NCI-H1436 (cell line): ENCODE measurements at places on chromosomes 3 and 15.

DNA sequence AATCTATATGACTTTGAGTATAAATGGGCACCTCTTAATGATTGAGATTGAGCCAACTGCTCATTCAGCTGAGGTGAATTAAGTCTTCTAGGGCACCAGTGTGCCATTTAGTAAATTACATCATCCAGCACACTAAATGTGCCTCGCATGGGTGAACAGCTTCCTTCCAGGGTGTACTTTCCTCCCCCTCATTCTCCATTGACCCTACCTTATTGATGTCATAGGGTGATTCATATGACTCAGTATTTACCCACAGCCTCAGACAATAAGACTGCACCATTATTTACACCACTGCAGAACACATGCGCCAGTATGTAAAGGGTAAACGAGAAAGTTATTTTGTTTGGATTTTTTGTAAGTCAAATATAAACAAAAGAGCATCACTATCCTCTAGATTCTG, 185.2 kb upstream of the ARL6 start:
- DNase-seq: peak; percentile 92

- no peak for DNase-seq
Observed at GRCh38 chr3:94522488-94522887, 459.6 kb downstream of the NSUN3 start.

GRCh38 chr3:42701371-42702065, 1.1 kb downstream of the HHATL start:
- DNase-seq: no peak

GRCh38 chr3:123105201-123106189, 38.7 kb downstream of the PDIA5 start:
- no peak for DNase-seq

DNA sequence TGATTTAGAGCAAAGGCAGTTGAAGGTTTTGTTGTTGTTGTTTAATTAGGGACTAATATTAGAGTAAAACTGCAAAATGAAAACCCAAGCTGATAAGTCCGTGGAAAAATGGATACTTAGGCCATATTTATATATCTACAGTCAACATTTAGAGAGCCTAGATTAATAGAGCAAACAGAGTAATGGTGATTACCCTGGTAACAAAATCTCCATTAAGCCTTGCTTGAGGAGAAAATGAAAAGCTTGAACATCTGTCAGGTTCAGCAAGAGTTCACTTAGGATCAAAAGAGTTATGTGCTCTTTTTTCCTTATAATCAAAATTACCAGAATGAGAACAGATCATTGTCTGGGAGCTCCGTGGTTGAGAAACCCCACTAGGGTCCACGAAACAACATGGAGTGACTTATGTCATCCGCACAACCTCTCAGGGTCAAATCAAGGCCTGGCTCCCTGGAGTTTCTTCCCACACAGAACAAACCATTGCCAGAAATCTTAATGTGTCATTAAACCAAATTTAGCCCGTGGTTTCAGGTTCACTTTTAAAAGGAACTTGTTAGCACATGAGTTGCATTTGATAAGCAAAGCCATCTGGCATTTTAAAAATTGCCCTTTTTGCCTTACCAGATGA, 381.2 kb downstream of the GABRB3 start:
- no peak for DNase-seq

- DNase-seq: no peak
Observed at GRCh38 chr15:52308446-52309153, 13.0 kb upstream of the MYO5C start.

GRCh38 chr3:71441217-71441924, 142.2 kb downstream of the FOXP1 start:
- DNase-seq: no peak

GRCh38 chr3:56918111-56918568, 116.4 kb upstream of the ARHGEF3 start:
- no peak for DNase-seq

- DNase-seq: no peak
Observed at GRCh38 chr3:146750196-146750595, 145.1 kb upstream of the PLSCR5 start.

DNA sequence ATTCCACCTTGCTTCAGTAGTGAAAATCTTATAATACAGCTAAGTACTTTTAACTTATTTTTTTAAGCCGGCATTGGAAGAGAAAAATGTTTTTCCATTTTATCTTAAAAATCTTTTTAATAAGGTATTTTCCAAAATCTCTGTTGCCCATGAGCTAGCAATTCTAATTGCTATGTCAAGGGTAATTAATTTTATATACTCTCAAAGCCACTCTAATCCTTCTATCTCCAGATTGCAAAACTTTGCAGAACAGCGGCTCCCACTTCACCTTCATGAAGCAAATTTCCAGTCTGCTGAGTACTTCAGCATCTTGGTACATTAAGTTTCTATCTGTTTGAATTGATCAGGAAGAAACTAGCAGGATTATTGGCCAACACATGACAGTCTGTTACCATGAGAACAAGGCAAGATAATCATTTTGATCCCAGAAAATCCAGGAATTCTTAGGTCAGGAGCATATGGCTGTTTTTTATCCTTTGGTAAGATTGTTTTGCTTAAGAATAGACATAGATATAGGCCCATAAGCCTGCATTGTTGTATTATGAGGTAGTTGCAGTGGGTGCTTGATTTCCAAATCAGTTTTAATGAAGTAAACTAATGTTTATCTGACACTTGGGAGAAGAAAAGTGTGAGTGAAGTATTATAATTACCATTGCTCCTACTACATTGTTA, 6.0 kb downstream of the TIPARP start:
- DNase-seq: no peak

DNA sequence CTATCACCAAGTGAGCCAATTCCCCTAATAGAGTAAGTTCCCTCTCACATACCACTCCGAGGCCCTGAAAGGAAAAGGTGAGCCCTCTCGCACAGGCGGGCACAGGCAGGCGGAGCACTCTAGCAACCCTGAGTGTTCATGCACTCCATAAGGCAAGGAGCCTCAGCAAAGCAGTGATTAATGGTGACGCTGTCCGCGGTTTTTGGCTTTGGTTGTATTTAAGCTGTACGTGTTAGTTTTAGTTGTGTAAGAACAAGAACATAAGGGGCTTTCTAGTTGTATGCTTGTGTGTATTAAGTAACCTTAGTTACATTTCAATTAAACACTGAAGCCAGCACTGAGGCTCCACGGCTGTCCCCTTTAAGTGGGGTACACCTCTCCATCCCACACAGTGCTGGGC, 33.1 kb downstream of the KLHL25 start:
- no peak for DNase-seq

DNA sequence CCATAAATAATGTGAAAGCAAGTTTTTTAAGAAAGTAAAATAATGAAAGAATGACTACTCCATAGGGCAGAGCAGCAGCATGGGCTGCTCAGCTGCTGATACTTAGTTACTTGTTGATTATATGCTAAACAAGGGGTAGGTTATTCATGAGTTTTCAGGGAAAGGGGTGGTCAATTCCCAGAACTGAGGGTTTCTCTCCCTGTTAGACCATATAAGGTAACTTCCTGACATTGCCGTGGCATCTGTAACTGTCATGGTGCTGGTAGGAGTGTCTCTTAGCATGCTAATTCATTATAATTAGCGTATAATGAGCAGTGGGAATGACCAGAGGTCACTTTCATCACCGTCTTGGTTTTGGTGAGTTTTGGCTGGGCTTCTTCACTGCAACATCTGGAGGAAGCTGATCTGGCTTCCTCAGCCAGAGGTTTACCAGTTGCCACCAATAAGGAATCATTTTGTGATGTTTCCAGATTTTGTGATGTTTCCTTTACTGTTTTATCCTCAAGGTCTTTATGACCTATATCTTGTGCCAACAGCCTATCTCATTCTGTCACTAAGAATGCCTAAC, 121.8 kb upstream of the CHL1 start:
- DNase-seq: no peak

GRCh38 chr15:86611417-86612040, 531.9 kb downstream of the AGBL1 start:
- no peak for DNase-seq

DNA sequence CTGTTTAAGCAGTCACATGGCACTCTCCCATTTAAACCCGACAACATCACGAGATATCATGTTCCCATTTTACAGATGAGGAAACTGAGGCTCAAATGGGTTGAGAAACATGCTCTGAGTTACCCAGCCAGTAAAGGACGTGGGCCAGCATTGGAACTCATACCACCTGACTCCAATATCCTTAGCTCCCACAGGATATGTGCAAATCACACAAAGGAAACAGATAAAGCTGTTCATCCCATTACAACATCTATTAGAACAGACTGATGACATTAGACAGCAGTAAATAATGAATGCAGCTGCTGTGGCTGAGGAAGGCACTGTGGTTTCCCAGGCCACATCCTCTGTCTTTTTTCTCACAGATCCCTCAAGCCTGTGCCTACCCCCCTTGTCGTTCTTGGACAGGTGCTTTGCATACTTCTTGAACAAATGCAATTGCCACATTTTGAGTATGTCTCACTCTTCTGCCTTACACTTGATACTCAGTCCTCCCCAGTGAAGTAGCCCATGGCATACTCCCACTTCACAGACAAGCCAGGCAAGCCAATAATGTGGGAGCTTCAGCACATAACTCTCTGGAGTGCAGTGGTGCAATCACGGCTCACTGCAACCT, 17.7 kb downstream of the FRMD4B start:
- DNase-seq: no peak

DNA sequence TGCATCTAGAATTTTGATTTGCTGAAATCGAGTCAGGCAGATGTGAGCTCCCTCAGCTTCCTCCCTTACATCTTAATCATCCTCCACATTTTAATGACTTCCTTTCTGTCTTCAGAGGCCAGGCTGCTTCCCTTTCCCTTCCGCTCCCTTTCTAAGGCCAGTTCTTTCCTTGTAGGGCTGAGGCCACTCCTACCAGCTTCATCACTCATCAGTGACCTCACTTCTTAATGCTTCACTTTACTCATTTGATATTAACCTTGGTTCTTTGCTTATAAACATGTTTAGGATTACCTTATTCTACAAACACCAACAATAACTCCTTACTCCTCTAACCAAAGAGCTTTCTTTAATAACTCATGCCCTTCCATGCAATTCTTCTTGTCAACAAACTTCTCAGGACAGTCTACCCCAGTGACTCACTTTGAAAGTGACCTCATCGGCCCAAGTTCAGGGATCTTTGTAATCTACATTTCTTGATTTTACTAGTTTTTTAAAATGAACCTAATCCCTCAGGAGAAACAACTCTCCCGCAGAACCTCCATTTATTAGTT, 23.9 kb downstream of the ILDR1 start:
- no peak for DNase-seq

DNA sequence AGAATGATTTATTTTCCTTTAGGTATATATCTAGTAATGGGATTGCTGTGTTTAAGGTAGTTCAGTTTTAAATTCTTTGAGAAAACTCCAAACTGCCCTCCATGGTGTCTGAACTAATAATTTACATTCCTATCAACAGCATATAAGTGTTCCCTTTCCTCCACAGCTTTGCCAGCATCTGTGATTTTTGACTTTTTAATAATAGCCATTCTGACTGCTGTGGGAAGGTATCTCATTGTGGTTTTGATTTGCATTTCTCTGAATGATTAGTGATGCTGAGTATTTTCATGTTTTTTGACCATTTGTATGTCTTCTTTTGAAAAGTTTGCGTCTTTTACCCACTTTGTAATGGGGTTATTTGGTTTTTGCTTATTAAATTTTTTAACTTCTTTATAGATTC, 571.6 kb upstream of the CCDC54 start:
- no peak for DNase-seq

GRCh38 chr3:156561533-156561932, 6.6 kb upstream of the SSR3 start:
- DNase-seq: no peak

GRCh38 chr15:38504680-38505467, 50.9 kb downstream of the FAM98B start:
- DNase-seq: no peak

- no peak for DNase-seq
Observed at GRCh38 chr15:92393980-92394308, 263 bp downstream of the ST8SIA2 start.

- DNase-seq: no peak
Observed at GRCh38 chr3:29331035-29331434, 50.2 kb downstream of the RBMS3 start.

DNA sequence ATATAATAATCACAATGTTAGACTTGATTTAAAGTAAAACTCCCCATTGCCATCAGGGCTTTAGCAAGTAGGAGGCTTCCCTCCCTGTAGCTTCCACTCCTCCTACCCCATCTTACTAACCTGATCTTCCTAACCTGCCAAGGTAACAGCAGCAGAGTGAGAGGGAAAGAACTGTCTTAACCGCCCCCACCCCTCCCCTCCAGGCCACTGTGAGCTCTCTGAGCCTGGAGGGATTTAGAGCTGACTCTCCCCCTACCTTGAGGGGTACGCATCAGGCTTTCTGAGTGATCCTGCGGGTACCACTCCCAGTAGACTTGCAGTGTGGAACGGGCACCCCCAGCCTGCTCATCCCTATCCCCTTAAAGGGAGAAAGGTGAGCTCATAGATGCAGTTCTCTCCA, 11.4 kb upstream of the PRSS50 start:
- no peak for DNase-seq

GRCh38 chr3:3110299-3110630, at the start of gene IL5RA:
TSS of gene IL5RA (minus strand) at chr3:3110374. CDS start at chr3:3104984, 5,390 bp downstream.
- peak; percentile 50 for DNase-seq

DNA sequence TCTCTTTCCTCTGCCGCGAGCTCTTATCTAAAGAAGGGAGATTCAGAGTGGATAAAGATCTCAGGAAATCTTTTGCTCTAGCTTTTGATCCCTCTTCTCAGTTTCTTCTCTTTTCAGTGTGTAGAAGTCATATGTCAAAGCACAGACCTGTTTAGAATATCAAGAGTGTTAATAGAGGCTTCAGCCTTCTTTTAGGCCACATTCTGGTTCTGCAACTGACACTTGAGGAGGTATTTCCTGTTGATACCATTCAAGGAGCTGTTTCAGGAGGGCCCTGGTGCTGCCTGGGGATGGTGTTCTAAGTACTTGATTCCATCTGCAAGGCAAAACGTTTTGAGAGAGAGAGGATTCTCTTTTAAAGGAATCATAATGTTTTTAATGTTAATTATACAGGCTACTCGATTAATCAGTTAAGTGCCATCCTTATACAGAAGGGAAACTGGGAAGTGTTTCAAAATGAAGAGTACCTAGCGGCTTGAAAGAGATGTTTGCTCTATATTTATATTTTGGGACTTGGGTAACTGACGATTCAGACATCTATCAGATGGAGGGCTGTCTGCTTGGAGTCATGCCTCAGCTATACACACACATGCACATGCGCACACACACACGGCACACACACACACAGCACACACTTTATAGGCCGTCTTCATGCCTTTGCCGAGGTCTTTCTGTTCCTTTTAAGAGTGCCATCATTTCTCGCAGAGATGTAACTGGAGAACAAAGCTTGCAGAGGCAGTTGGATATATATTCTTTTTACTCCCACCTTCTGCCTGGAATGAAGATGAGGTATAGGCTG, 313.9 kb downstream of the PTPRG start:
- DNase-seq: peak; percentile 19

DNA sequence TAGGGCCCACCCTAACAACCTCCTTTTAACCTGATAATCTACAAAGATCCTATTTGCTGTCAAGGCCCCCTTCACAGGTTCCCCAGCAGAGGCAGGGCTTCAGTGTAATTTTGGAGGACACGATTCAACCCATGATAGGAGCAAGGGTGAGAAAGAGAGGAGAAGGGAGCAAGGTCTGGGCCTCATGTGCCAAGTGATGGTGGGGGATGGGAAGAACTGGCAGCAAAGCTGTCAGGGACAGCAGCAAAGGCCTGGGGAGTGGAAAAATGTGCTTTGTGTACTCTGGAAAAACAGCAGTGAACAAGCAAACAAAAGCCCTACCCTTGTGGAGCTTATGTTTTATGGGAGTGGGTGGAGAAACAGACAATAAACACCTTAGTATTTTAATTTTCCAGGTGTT, 2.7 kb upstream of the GALNT15 start:
- no peak for DNase-seq

- no peak for DNase-seq
Observed at GRCh38 chr3:194237110-194237509, 101.2 kb downstream of the HES1 start.
